ENCODE measurements at places on chromosomes 1 and 21. TPM values are rescaled to one million over a fixed set of nuclear protein-coding genes. Genes with fewer than 3 reads are reported as not detected.

Gene FAM163A
- total RNA-seq = 0.31 TPM

Gene OR2T33
- not detected for total RNA-seq

Gene SGIP1
- 158 TPM for total RNA-seq

Gene LCE3D
- total RNA-seq = not detected

Gene DIRAS3
- total RNA-seq = 1.9 TPM

Gene MYOM3
- not detected for total RNA-seq

Gene ACTN2
- total RNA-seq = 138 TPM

Gene KRTAP19-4
- total RNA-seq = not detected

Gene C1orf94
- 1.3 TPM for total RNA-seq

Gene S100A2
- total RNA-seq = not detected

Gene STMN1
- 872 TPM for total RNA-seq

All from parietal lobe (tissue), 2 donors.